ENCODE measurements at places on chromosomes 3 and 15.

DNA sequence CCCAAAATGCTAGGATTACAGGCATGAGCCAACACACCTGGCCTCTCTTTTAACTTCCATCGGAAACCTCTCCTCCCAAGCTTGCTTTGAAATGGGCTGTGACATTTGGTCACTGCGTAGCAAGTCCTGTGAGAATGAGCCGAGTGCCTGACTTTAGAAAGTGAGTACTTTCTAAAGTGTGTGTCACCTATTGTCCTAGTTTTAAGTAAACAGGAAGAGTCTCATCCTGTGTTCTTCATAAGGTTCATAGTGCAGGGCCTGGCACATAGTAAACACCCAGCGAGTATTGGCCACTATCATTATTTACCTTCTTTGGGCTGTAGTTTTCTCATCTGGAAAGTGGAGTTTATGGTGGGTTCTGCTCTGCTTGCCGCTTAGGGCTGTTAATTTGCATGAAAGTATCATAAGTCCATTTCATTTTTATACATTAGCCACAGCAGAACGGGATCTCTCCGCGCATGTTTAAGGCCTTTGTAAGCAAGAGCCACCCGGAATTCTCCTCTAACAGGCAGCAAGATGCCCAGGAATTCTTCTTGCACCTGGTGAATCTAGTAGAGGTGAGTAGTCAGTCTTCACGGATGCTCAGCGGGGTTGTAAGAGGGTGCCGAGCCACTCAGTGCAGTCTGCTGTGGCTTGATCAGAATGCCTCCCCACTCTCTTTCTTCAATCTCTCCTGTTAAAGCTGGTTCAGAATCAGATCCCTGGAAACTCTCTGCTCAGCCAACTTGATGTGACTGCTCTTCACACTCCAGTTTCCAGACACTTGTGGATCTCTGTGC, 87.2 kb downstream of the USP13 start:
- DNase-seq = no peak

DNA sequence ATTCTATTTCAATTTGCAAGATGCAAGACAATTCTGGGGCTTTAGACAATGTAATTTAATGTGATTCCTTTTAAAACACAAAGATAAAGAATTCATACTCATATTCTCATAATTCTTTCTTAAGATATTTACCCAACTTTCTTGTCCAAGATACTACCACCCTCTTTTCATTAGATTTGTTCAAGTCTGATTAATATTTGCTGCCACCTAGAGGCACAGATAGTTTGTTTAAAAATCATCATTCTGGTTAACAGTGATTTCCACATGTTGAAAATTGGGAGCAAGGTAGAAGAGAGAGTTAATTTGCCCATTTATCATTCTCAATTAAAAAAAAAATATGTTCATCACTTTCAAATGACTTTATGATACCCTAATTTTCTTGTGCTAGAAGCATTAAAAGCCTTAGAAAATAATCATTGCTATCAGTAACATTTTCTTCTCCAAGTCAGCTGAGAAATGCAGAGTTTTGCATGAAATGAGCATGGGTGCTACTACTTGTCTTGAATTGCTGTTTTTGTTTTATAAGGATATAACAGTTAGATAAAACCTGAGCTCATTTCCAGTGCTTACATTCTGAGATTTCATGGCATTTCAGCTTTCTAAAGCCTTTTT, 11.6 kb downstream of the TAMM41 start:
- no peak for DNase-seq

DNA sequence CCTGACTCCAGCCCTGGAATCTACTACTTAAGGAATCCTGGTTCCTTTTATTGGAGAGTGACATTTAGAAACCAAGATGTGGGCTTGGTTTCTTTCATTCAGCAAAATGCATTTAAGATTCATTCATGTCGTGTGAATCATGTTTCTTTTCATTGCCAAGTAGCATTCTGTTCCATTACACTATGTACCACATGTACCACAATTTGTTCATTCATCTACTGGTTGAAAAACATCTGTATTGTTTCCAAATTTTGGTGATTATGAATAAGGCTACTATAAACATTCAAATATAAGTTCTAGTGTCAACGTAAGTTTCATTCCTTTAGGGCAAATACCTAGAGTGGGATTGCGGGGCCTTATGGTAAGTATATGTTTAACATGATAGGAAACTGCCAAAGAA, 264.2 kb downstream of the VPS13C start:
- DNase-seq = no peak

- DNase-seq = no peak
Measured at GRCh38 chr15:33442449-33442848, 131.7 kb downstream of the RYR3 start.

- DNase-seq = no peak
Measured at GRCh38 chr15:64630396-64631107, 144.8 kb downstream of the RBPMS2 start.

DNA sequence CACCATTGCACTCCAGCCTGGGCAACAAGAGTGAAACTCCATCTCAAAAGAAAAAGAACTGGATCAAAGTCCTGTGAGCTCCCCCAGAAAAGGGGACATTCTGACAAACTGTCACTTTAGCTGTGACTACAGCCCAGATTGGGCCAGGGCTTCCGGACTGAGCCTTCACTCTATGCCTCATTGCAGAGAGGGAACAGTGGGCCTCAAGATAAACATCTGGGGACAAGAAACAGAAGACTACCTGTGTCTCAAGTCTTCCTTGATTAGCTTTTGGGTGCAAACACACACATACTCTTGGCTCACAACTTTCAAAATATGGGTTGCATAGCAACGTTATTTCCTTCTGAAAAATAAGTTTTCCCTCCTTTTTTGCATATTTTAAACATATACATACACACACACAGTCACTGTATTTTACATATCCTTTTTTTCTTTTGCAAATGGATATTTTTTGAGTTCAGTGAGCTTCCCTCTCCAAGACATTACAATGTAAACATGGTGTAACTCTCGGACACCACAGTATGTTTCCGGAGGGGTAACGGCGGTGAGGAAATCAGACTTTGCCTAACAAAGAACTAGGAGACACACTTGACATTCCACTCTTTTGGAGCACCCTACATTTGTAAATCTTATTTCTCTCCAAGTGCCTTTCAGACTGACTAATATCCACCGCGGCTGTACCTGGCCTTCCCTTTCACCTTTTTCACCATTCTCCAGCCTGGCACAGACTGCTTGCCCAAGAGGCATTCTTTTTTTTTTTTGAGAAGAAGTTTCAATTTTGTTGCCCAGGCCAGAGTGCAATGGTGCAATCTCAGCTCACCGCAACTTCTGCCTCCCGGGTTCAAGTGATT, 3.5 kb downstream of the TKT start:
- no peak for DNase-seq

- no peak for DNase-seq
Measured at GRCh38 chr15:44909423-44909822, 47.1 kb upstream of the TERB2 start.

- no peak for DNase-seq
Measured at GRCh38 chr3:184688251-184688881, 23.5 kb downstream of the MAGEF1 start.

- DNase-seq = no peak
Measured at GRCh38 chr3:137202941-137203340, 245.2 kb downstream of the IL20RB start.

- DNase-seq = no peak
Measured at GRCh38 chr3:16033889-16034687, 140.4 kb upstream of the GALNT15 start.

- DNase-seq = peak; percentile 28
Measured at GRCh38 chr3:158790901-158791589, 10.8 kb upstream of the MFSD1 start.

DNA sequence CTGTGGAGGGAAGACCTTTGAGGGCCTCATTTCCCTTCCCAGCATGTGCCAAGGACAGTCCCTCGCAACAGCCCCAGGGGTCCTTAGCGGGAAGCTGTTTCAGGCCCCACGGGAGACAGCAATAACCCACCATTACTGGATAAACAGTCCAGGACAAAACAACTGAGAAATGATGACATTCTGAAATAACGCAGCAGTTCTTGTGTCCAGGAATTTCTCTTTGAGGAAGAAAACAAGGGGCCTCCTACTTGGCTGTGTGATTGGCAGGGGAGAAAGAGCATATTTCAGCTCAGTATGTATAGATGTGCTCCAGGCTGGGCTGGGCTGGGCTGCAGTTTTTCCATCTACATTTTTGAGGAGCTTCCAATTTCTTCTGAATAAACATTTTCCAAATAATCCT, 82.2 kb upstream of the THBS1 start:
- DNase-seq = no peak
